ENCODE measurements at places on chromosomes 7 and 10.

- no peak for DNase-seq
These were observed 56.9 kb upstream of the MYL10 start for GRCh38 chr7:101686030-101686429.

- DNase-seq = no peak
These were observed 9.9 kb downstream of the STARD3NL start for GRCh38 chr7:38187794-38188440.

GRCh38 chr7:122688400-122688998, 10.4 kb downstream of the RNF133 start:
- DNase-seq = no peak

GRCh38 chr7:100946766-100947365, 2.5 kb upstream of the MUC3A start:
- DNase-seq = no peak

DNA sequence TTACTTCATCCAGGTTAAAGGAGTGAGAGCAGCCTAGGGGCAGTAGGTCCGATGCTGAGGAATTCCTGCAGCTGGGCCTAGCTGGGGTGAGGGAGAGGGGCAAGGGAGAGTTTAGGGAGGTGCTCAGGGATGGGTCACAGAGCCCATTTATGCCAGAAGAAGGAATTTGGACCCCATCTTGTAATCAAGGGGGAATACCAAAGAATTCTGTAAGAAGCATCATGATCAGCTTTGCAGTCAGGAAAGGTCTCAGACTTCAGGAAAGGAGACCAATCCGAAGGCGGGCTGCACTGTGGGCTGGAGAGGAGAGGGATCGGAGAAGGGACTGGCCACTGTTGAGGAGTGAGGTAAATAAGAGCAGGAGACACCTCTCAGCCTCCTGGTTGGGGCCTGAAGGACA, 566.6 kb upstream of the MGMT start:
- no peak for DNase-seq

DNA sequence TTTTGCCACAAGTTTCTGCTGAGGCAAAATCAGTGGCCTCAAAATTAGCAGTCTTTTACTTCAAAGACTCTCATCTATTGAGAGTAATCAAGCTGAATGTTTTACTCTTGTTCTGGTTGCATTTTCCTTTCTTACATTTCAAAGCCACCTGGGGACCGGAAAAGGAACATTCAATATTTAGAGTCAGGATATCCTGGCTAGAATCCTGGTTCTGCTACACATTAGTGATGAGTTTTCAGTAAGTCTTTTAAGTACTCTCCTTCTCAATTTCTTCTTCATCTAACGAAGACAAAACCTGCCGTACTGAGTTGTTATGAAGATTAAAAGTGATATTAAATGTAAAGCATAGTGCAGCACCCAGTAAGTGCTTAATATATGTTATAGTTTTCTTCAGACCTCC, 52.5 kb downstream of the LAMB4 start:
- DNase-seq = no peak

DNA sequence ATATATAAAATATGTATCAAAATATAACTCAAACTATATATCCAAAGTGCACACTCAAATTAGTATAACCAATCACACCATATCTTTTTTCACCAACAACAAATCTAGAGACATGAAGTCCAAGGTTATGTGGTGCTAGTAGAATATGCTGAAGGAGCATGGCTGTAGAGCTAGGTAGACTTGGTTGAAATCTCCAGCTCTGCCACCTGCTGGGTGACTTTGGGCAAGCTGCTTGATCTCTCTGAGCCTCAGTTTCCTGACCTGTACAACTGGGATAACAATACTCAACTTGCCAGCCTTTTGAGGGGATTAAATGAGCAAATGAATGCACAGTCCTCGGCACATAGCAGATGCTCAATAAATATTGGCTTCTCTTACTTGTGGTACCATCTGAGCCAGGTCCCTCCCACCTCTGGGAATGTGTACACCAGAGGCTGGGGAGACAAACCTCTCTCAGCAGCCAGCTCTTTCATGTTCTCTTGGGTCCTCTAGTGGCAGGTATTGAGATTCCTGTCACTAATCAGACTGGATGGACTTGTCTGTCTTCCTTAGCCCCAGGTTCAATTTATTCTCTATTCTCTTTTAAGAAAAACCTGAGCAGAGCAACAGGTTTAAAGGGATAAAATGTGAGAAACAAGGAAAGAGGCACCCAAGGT, 94.3 kb upstream of the PDE1C start:
- no peak for DNase-seq

DNA sequence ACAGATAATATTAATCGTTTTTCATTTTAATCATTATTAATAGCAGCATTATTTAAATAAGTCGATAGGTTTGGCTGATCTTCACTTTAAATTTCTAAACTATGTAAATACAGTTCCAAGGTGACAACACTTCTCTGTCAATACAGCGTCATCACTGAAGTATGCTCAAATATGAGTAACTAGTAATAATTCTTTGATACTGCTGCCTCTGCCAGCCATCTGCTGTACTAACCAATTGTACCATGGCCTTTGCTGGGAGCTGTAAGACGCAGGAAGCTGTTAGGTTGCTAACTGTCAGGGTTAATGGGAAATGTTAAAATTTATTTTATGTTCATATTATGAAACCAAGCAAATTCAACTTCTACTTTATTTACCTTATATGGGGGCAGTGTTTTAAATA, 1650.5 kb upstream of the LRRTM3 start:
- DNase-seq = no peak

DNA sequence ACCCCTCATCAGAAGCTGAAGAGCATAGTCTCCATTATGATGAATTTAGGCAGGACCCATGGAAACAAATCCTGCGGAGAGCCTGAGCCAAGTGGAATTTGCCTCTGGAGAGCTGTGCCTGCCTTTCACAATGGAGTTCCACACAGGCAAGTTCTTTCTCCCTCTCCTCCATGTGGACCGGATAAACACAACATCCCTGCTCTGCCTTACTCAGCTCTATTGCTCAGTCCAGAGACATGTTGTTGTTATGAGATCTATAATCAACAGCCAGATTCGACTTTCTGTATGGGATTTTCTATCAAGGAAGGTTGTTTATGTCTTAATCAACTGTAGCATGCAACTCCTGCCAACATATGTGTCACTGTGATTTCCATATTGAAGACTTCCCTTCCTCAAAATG, 59.5 kb upstream of the ELMO1 start:
- no peak for DNase-seq

Data from CD4-positive, alpha-beta T cell treated with Interleukin-15 for 1 hour (primary cell).